Activated T-helper 1 cell treated with Interleukin-2 at 50 U/mL for 16 hours (primary cell): ENCODE measurements at places on chromosomes 5 and 9.

DNA sequence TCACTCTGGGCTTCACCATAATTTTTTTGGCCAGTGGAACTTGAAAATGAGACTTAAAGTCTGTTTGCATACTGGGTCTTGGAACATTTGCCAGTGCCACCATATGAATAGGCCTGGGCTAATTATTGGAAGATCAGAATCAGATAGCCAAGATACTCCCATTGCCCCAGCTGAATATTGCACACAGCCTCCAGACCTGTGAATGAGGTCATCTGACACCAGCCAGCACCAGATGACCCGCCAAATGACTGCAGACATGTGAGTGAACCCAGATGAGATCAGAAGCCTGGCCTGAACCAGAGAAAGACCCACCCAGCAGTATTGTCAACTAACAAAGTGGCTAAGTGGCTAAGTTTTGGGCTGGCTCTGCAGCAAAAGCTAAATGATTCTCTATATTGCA, 220.5 kb upstream of the MPDZ start:
- DNase-seq: no peak

- DNase-seq: no peak
These were observed 38.0 kb downstream of the WHRN start for GRCh38 chr9:114467226-114467750.

GRCh38 chr5:71907001-71907588, 188.0 kb downstream of the CARTPT start:
- no peak for DNase-seq

DNA sequence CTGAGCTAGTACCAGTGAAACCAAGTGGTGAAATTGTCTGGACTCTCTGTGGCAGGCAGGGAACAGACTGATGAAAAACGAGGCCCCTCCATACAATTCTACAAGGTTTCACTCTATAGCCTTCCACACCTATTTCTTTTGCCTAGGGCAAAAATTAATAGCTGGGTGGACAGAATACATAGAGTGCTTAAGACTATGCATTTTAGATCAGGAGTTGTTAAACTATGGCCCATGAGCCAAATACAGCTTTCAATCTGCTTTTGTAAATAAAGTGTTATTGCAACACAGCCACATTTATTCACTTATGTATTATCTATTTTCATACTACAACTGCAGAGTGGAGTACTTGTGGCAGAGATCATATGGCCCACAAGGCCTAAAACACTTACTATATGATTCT, 45.2 kb downstream of the SH3TC2 start:
- DNase-seq: no peak

DNA sequence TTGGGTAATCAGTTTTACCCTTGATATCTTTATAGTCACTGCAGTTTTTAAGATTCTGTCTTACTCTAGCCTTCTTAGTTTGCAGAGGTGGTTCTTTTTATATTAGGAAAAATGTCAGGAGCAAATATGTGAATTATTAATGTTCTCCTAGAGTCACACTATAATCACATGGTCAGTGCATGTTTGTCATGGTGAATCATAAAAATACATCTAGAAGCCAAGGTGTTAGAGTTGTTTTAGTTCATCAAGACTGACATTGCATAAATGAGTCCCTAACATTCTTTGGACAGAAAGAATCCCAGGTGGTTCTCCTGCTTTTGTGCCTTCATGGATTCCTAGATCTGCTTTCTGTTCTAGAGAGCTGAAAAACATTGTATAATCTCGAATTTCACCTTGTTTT, 22.9 kb downstream of the ATG10 start:
- no peak for DNase-seq

DNA sequence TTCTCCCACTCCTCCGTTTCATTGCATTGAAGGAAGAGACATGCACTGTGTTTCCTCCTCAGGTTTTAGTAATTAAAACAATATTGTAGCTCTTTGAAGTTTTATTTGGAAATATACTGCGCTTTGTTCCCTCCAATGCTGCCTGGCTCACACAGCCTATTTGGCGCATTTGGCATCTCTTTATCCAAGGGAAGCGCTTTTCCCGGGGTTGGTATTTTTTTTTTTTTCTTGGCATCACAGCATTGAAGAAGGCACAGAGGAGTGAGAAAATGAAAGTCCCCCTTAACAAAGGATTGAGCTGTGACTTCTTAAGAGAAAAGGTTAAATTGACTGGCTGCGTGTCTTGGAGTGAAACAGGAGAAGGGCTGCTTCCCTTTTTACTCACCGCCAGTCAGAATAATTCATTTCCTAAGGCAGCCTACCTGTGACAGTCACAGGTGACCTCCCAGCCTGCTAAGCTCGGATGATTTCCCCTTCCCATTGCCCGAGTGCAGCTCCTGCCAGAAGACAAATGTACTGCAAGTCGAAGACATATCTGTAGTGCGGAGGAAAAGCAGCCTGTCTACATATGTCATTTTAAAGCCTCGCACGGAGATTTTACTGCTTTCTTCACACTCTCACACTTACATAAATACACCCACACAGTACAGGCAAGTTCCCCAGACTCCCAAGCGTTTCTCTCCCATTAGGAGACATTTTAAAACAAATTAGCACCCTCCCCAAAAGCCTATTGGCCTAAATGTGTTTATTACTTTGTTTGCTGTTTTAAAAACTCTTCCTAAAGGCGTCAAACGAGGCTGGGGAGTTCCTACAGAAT, 665.5 kb upstream of the ZNF608 start:
- no peak for DNase-seq

- DNase-seq: no peak
These were observed 21.0 kb upstream of the SUSD3 start for GRCh38 chr9:93037476-93037971.

- DNase-seq: no peak
These were observed 43.6 kb downstream of the NACC2 start for GRCh38 chr9:136051453-136051836.

- no peak for DNase-seq
These were observed 51.2 kb upstream of the ARRDC3 start for GRCh38 chr5:91434348-91434747.

DNA sequence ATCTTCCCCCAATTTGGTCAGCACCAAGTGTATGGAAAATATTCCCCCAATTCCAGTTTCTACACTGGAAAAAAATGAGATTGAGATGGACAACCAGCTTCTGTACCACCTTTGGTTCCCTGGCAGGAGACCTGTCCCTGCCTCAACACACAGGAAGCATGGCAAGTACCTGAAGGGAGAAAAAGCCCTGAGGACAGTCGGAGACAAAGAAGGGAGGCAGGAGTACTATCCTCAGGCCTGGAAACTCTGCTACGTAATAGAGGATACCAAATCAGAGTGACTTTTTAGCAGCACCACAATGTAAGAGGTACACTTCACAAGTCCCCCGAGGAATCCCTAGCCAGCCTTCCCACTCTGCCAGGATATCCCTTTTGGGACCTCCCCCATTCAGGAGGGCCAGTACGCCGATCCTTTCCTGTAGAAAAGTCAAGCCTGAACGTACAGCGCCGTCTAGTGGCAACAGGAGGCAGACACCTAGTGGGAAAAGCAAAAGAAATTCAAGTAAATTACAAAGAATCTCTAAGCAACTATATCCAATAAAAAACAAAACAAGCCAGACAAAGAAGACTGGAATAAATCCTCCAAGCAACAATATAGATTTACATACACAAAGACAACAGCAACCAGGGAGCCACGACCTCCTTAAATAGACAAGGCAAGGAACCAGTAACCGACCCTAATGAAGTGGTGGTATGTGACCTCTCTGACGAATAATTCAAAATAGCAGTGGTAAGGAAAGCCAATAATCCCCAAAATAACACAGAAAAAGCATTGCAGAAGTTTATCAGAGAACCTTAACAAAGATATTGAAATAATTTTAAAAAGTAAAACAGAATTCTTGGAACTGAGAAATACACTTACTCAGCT, 63.3 kb upstream of the SLCO6A1 start:
- no peak for DNase-seq

- no peak for DNase-seq
These were observed 36.9 kb upstream of the TTC1 start for GRCh38 chr5:159971931-159972461.

DNA sequence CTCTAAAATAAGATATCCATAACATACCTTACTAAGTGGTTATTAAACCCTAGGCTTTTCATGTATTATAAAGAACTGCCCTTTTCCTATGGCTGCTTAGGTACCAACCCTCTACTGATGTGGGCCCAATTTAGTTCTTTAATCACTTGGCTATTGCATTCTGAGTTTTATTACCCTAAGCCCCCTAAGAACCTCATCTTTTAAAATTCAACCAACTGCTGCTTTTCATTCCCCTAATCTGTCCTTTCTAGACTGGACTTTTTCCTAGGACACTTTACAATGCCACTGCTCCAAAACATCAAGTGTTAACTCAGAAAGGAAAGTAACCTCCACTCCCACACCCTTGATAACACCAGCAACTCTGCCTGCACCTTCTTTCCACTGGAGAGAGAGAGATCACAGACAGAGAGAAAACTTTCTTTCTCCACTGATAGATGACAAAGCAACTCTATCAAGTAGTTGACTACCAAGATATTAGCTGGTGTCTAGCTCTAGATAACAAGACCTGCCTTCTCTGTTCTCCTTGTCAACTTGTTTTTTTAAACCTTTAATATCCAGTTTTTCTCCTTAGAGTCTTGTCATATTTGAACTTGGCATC, 27.3 kb downstream of the ELL2 start:
- no peak for DNase-seq

GRCh38 chr9:85013703-85014102, 344.2 kb downstream of the NTRK2 start:
- no peak for DNase-seq

DNA sequence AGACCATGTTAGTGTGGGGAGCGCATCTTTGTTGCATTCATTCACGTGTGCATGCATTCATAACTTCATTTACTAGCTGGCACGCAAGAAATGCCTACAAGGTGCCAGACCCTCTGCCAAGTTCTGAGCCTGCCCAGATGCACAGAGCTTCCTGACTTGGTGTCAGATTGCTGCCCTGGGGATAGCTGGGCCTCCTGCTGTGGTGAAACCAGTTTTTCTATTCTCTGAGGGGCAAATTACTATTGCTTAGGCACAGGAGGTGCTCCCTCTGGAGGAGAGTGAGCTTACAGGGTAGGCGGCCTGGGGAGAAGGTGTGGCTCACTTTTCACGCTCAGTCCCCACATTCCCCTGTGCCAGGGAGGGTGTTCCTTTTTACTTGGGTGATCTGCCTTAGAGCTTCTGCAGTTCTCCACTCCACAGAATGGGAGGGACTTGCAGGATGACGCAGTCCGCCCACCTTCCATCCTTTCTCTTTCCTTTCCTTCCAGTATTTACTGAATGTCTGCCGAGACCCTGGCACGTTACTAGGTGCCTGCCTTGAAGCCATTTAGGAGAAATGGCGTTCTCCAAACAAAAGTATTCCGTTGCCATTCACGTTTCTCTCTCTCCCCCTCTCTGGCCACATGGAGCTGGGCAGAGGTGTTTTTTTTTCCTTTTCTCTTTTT, 27.9 kb upstream of the CTNNA1 start:
- DNase-seq: no peak

- DNase-seq: no peak
These were observed 24.2 kb downstream of the FAM78A start for GRCh38 chr9:131252120-131252519.

DNA sequence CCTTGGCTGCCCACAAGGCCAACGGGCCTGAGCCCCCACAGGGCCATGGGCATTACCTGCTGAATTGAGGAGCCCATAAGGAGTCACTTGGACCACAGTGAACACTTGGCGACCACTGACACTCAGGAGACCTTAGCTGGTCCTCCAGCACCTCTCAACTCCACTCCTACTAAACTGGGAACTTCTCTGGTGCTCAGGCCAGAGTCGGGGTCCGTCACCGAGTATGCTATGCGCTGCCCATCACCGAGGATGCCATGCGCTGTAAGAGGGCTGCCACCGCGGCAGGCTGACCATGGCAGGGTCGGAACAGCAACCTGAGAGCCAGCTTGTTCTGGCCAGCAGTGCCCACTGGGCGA, 600 bp upstream of the SQSTM1 start:
- DNase-seq: no peak

GRCh38 chr9:96408409-96409280, 9.5 kb downstream of the ZNF367 start:
- DNase-seq: no peak

- no peak for DNase-seq
These were observed 343.1 kb downstream of the BRINP1 start for GRCh38 chr9:119026120-119026519.

DNA sequence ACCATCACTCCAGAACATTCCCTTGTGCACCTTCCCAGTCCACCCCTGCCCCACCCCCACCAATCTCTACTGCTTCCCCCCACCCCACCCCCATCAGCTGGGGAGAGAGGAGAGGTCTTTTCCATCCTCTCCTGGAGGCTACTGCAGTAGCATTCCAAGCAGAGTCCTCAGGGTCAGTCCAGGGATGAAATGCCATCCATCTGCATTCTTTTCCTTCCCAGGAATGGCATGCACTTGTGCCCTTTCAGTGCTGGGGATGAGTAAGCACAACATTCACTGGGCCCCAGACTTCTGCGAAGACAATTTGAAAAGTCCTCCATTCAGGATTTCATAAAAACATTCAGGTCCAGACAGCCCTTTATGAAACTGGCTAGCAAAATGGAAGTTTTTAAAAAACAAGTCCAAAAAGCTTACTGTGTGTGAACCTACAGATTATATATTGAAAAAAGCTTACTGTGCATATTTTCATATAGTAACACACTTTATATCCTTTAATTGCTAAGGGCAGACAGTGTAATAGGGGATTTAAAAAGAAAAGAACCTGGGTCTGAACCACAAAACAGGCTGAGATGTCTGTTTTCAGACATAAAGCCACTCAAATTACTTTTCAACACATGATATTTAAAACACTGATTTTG, 50.0 kb upstream of the GOLPH3 start:
- DNase-seq: no peak

- no peak for DNase-seq
These were observed 90.6 kb upstream of the SLC25A48 start for GRCh38 chr5:135743705-135744411.

GRCh38 chr9:83935276-83935935, 14.2 kb upstream of the KIF27 start:
- DNase-seq: no peak

GRCh38 chr5:14663734-14664269, 716 bp upstream of the OTULIN start:
- no peak for DNase-seq

- DNase-seq: no peak
These were observed 2.3 kb downstream of the CLTA start for GRCh38 chr9:36193023-36193422.

- DNase-seq: no peak
These were observed 230.6 kb upstream of the CD180 start for GRCh38 chr5:67426961-67427849.

- no peak for DNase-seq
These were observed 212.6 kb downstream of the ARHGAP26 start for GRCh38 chr5:142982821-142983200.

- DNase-seq: no peak
These were observed 865.1 kb downstream of the CDH18 start for GRCh38 chr5:19122923-19123322.

DNA sequence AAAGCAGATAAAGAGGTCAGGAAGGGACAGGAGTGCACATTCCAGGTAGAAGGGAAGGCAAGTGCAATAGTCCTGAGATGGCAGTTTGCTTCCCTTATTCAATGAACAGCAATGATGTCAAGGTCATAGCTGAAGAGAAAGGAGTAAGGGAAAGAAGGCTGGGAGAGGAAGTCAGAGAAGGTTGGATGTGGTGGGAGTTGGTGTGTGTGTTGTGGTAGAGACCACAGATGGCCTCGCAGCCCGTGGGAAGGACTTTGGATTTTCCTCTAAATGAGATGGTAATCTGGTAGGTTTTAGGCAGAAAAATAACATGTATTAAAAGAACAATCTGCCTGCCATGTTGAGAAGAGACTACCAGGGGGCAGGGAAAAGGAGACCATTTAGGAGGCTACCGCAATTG, 25.1 kb upstream of the LPAR1 start:
- no peak for DNase-seq
